ENCODE measurements at places on chromosomes 1 and 21.
A peak's percentile ranks its signal among the peaks of the same experiment; 100 is the strongest.

DNA sequence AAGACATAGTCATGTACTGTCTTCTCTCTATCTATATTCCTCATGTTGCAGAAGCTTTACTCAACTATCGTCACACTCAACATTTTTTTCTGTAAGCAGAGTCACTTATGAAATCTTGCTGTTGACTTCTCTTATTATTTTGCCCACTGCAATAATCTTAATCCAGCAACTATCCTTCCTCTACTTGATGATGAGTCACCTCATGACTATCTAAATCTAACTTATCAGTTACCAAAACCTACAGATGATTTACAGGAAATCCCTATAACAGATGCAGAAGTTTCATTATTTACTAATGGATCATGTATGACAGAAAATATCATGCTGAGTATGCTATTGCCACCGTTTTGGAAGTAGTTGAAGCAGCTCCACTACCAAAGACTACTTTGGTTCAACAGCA, 378.9 kb downstream of the DUSP10 start:
- DNase-seq: no peak

- DNase-seq: no peak
Measured at GRCh38 chr1:24302209-24302611, 16.9 kb upstream of the GRHL3 start.

DNA sequence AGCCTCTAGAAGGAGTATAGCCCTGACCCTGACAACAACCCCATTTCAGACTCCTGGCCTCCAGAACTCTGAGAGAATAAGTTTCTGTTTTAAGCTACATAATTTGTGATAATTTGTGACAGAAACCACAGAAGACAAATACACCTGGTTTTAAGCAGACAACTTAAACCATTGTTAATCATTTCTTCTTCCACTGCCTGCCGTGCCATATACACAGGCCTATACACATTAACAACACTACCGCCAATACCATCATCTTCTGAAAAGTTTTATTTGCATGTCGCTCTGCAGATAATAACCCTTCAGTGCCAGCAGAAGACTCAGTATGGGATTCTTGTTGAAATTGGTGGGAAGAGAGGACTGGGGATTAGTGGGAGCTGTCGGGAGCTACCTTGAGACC, 39.9 kb upstream of the KRTAP19-8 start:
- no peak for DNase-seq

GRCh38 chr1:2932671-2933350, 88.5 kb upstream of the ACTRT2 start:
- DNase-seq: no peak

GRCh38 chr1:42730988-42731387, 9.0 kb downstream of the CLDN19 start:
- DNase-seq: no peak

GRCh38 chr1:208525417-208525816, 281.2 kb upstream of the PLXNA2 start:
- no peak for DNase-seq

GRCh38 chr1:74388855-74389254, 123.6 kb downstream of the LRRC53 start:
- no peak for DNase-seq

- DNase-seq: no peak
Measured at GRCh38 chr21:32448803-32449594, 36.5 kb downstream of the EVA1C start.

DNA sequence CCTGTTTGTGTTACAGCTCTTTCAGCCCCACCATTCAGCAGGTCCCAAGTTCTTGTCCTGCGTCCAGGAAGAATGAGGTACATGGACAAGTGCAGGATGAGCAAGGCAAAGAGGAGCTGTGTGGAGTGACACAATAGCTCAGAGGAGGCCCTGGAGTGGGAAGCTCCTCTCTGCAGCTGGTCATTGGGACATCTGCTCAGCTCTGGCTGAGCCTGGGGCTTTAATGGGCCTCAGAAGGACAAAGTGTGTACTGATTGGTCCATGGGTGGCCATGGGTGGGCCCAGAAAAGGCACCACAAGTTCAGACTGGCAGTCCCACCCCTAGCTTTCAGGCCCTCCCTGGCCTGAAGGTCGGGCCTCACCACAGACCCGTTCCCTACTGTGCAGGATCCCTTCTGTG, 14.7 kb upstream of the HYI start:
- DNase-seq: no peak

GRCh38 chr1:47792779-47793178, 204.4 kb downstream of the TRABD2B start:
- no peak for DNase-seq

DNA sequence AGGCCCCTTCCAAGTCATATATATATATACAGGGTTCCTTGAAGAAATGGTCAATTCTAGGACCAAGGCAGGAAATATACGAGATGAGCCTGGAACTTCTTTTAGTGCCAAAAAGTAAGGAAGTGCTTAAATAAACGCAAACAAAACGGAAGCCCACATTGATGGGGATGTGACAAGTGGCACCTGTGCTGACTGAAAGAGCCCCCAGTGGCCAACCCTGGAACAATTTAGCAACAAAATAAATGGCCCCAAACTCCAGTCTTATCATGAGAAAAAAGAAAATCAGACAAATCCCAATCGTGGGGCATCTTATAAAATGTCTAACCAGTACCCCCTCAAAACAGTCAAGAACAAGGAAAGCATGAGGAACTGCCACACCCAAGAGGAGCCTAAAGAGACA, 17.7 kb downstream of the PLA2G5 start:
- no peak for DNase-seq

GRCh38 chr1:19969898-19970660, 9.3 kb downstream of the PLA2G2A start:
- DNase-seq: no peak

DNA sequence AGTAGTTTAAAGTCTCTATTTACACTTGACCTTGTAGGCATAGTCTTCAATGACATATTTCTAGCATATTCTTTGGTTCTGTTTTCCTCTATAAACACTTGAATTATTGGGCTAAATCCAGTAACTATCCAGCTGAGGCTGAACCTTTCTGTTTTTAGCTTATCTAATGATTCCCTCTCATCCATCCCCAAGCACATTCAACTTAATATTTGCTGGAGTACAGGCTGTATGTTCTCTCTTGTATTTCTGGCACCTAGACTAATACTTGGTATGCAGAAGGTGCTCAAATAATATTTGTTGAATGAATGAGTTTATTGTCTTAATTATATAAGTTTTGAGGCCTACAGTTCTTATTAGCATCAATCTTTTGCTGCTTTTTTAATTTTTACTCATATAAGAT, 88.7 kb downstream of the RABGAP1L start:
- DNase-seq: no peak

GRCh38 chr1:83508485-83509151, 490.3 kb downstream of the TTLL7 start:
- DNase-seq: no peak

- no peak for DNase-seq
Measured at GRCh38 chr1:213008564-213008963, 7.1 kb downstream of the ANGEL2 start.

- DNase-seq: no peak
Measured at GRCh38 chr1:223269006-223269405, 95.0 kb downstream of the SUSD4 start.

DNA sequence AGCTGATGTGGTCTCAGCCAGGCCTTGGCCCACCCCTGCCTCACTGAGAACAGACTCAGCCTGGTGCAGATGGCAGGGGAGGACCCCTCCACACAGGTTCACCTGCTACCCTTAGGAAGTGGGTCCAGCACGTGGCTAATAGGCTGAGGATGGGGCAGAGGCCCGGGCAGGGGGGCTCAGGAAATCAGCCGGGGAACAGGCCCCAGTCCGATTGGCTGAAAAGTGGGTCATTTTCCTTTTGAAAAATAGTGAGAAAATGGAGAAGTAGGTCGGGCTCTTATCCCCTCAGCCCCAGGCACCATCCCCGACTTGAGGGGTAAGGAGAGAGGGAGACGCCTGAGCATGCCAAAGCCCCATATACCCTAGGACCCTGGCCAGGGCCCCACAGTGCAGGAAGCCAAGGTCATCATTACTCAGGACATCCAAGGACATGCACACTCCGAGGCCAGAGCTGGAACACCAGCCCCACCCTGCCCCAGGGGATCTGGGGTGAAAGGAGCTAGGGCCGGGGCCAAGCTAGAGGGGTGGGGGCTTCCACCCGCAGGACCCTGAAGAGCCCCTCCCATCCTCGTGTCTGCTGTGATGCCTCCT, 11.0 kb downstream of the DLGAP3 start:
- DNase-seq: peak; percentile 76

- DNase-seq: no peak
Measured at GRCh38 chr1:17895986-17896385, 140.9 kb downstream of the ACTL8 start.

DNA sequence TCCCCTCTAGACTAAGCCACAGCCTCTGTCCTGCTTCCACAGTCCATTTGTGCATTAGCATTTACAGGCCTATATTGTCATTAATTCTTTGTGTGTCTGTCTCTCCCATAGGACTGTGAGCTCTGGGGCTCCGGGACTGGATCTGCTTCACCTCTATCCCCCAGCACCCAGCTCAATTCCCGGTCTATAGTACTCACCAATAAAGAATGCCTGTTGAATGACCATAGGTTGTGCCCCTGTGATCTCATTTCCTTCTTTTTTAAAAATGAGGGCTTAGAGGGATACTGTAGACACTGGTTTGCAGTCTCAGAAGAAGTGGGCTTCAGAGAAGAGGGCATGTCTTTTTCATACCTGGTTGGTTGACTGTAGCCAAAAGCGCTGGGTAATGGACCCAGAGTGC, 8.8 kb upstream of the POU3F1 start:
- no peak for DNase-seq

DNA sequence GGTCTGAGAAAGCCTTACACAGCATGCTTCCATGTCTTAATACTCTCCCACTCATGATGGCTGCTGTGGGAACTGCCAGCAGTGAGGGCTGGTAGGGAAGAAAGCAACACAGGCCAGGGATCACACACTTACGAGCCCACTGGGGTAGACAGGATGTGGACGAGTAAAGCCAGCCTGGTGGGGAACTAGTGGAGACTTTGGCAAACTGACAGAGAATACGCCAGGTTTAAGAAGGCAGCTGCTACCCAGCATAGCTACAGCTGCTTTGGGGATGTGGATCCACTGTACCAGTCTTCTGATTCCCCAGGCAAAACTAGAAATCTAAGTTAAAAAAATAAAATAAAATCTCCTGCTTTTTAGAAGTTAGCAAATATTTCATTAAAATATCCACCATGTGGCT, 664.0 kb downstream of the SMYD3 start:
- DNase-seq: no peak

- DNase-seq: no peak
Measured at GRCh38 chr1:100152271-100152670, 19.3 kb downstream of the TRMT13 start.

- DNase-seq: no peak
Measured at GRCh38 chr21:35136106-35136505, 87.0 kb upstream of the RUNX1 start.

DNA sequence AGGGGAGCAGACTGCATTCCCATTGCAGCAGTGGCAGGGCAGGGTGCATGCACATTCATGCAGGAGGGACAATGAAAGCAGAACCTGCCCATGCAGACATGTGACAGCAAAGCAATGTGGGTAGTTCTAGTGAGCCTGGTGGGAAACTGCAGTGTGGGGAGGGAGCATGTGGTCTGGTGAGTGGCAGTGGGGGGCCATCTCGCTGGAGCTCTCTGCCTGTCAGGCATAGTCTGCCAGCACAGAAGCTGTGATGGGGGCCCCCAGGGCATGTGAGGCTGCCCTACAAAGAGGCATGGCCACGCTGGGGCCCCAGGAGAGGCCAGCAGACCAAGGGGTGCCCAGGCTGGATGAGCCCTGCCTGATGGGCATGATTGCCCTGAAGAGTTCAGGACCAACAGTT, 579.7 kb downstream of the PTPRC start:
- DNase-seq: no peak

DNA sequence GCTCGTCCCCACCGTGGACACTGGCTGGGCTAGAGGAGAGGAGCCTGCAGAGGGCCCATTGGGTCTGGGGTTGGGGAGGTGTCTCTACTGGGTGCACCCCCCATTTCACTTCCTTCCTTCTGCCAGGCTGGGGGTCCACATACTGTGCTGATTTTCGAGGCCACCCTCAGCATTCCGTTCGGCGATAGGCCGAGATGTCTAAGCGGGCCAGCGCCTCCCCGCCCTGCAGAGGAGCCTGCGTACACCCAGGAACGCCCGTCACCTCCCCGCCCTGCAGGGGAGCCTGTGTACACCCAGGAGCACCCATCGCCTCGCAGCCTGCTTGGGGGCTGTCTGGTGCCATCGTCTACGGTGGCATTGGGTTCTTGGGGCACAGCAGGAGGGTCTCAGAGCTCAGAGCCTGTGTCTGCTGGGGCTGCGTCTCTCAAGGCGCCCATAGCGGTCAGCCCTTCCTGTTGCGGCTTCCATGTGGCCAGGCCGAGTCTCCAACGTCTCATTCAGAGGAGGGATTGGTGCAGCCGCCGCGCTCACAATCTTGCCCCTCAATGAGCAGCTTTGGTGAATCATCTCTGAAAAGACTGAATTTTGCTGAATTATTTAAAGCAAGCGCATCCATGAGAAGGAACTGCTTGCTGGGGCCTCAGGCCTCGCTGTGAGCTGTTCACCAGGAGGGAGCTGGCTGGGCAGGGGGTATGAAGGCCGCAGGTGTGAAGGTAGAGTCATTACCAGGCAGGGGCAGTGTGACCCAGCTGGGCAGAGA, 30.7 kb upstream of the AGPAT3 start:
- DNase-seq: no peak

GRCh38 chr1:21129407-21129806, 47.3 kb downstream of the EIF4G3 start:
- no peak for DNase-seq

DNA sequence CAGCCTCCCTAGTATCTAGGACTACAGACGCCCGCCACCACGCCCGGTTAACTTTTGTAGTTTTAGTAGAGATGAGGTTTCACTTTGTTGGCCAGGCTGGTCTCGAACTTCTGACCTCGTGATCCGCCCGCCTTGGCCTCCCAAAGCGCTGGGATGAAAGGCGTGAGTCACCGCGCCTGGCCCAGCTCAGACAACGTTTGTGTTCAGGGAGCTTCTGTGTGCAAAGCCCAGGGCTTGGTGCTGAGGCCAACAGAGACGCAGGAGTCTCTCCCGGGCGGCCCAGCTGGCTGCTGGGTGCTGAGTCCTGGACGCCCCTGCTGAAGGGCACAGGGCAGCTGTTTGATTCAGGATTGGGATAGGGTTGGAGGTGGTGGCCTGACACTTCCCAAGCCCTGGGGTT, 3.0 kb downstream of the PRKCZ start:
- no peak for DNase-seq

- DNase-seq: no peak
Measured at GRCh38 chr1:28703629-28704028, 33.1 kb upstream of the YTHDF2 start.

Data from brain (organoid and tissue), 16 donors.